ENCODE measurements at places on chromosomes 12 and 14. TPM values are rescaled to one million over a fixed set of nuclear protein-coding genes. Genes with fewer than 3 reads are reported as not detected.

The GATC gene
- 29.7 TPM for total RNA-seq

The REP15 gene
- total RNA-seq: 0.78 TPM

The ETFBKMT gene
- total RNA-seq: 2.2 TPM

The RASAL1 gene
- total RNA-seq: 85.9 TPM

The CLEC6A gene
- total RNA-seq: not detected

GRCh38 chr14:22598099-22598895 is at the start of gene ABHD4:
ABHD4 (plus strand) TSS chr14:22598300; CDS start chr14:22598307, 7 bp downstream.
- peak within 1 kb of the TSS; percentile 86 for H3K4me3 ChIP-seq
- H3K27ac ChIP-seq: peak within 1 kb of the TSS; percentile 29
- H3K36me3 ChIP-seq: peaks cover 16% of the 10 kb centered on the region
- H3K4me1 ChIP-seq: peaks cover 25% of the 10 kb centered on the region

DNA sequence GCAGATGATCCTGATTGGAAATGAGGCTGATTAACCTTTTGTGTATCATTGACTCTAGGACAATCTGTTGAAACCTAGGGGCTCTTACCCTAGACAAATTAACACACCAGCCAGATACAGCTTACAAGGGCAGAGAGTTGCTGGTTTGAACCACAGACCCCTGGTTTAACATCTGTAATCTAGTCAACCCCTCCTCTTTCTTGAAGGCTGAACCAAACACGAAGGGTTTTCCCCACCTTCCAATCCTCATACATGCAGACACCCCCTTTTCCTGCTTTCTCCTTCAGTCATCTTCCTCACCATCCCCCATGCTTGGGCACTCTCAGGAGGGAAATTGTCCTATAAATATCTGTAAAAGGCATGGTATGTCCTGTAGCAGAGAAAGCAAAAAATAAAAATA is 126.0 kb upstream of the HIF1A start:
- peak overlapping the region; percentile 74 for H3K27ac ChIP-seq
- DNase-seq: no peak
- H3K36me3 ChIP-seq: peaks cover 9% of the 10 kb centered on the region
- H3K27me3 ChIP-seq: no peaks in the 10 kb centered on the region
- H3K4me1 ChIP-seq: peaks cover 73% of the 10 kb centered on the region

DNA sequence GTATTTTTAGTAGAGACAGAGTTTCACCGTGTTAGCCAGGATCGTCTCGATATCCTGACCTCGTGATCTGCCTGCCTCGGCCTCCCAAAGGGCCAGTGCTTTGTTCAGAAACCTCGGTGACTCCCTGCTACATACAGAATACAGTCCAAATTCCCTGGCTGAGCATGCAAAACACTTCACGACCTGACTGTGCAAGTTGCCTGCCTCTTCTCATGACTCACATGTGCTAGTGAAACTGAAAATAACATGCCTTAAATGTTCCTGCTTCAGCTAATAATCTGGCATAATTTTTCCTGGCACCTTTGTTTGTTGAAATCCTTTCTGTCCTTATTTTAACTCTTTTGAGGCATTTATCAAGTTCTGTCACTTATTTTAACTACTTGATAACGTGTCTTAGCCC is 8.2 kb downstream of the DMAC2L start:
- H3K36me3 ChIP-seq: no peaks in the 10 kb centered on the region
- H3K4me1 ChIP-seq: peaks cover 14% of the 10 kb centered on the region
- H3K27ac ChIP-seq: no peak overlapping the region
- no peak overlapping the region for H3K4me3 ChIP-seq
- DNase-seq: no peak
- H3K27me3 ChIP-seq: no peaks in the 10 kb centered on the region

DNA sequence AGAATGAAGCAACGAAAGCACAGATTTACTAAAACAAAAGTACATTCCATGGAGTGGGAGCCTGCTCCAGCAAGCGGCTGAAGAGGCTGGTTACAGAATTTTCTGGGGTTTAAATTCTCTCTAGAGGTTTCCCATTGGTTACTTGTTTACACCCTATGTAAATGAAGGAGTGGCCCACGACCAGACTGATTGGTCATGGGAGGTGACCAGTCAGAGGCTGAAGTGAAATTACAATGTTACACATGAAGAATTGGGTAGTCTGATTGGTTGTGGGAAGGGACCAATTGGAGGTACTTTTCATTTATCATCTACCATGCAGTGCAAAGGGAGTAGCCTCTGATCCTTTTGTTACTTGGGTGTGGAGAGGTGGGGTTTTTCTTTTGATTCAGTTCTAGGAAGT is 36.2 kb upstream of the APPL2 start:
- no peak overlapping the region for H3K4me3 ChIP-seq
- no peaks in the 10 kb centered on the region for H3K27me3 ChIP-seq
- H3K36me3 ChIP-seq: no peaks in the 10 kb centered on the region
- no peaks in the 10 kb centered on the region for H3K4me1 ChIP-seq

GRCh38 chr12:132343294-132344004 is 14.1 kb upstream of the GALNT9 start:
- H3K27ac ChIP-seq: no peak overlapping the region
- no peaks in the 10 kb centered on the region for H3K36me3 ChIP-seq
- no peaks in the 10 kb centered on the region for H3K4me1 ChIP-seq
- H3K27me3 ChIP-seq: peaks cover 62% of the 10 kb centered on the region

- no peak overlapping the region for H3K27ac ChIP-seq
- H3K27me3 ChIP-seq: no peaks in the 10 kb centered on the region
- no peak overlapping the region for H3K4me3 ChIP-seq
- DNase-seq: no peak
These were observed 86.0 kb downstream of the SCFD1 start for GRCh38 chr14:30708157-30708556.

DNA sequence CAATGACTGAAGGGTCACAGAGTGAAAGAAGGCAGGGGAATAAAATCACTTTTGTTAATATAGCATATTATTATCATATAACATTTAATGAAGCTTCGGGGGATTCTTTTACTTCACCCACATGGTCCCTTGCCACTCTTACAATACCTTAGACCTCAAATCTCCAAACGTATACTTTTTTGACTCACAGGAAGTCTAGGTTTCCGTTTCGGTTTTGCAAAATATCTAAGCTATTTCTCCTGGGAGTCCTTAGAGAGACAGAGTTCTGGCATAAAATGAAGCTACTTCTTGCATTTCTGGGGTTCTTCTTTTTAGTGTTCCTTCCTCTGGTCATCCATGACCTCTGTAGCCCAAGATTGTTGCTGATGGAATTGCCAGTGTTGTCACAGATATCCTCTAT is 590.5 kb upstream of the ATP2B1 start:
- DNase-seq: no peak
- no peaks in the 10 kb centered on the region for H3K36me3 ChIP-seq
- H3K27ac ChIP-seq: no peak overlapping the region
- no peak overlapping the region for H3K4me3 ChIP-seq
- H3K27me3 ChIP-seq: no peaks in the 10 kb centered on the region
- no peaks in the 10 kb centered on the region for H3K4me1 ChIP-seq

GRCh38 chr12:123488539-123489230 is 30.7 kb downstream of the SNRNP35 start:
- H3K27me3 ChIP-seq: no peaks in the 10 kb centered on the region
- H3K36me3 ChIP-seq: peaks cover 5% of the 10 kb centered on the region
- no peak overlapping the region for H3K27ac ChIP-seq
- DNase-seq: no peak

DNA sequence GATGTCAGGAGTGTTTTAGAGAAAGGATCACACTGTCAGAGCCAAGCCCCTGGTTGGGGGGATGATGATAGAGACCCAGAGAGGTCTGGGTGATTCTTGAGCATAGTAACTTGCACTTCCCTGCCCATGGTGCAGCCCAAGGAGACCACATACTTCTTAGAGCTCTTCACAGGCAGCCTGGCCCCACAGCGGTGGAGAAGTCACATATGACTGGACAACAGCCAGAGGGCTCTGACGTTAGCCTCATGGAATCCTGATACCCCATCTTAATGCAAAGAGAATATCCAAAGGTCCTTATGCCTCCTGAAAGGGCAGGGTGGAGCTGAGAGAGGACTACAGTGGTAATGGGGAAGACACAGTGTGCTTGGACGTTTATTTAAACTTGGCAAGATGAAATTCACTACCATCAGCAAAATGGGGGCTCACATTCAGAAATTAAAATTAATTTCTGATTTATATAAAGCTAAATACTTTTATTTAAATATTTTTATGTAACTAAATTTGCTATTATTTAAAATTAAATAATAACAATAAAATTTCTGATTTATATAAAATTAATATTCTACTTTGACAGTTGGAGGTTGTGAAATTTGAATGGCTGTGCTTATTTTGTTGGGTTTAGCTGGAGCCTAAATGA is 131.3 kb downstream of the KTN1 start:
- no peak overlapping the region for H3K27ac ChIP-seq
- H3K4me1 ChIP-seq: peaks cover 12% of the 10 kb centered on the region
- no peaks in the 10 kb centered on the region for H3K27me3 ChIP-seq
- no peak overlapping the region for H3K4me3 ChIP-seq
- DNase-seq: no peak
- H3K36me3 ChIP-seq: no peaks in the 10 kb centered on the region

DNA sequence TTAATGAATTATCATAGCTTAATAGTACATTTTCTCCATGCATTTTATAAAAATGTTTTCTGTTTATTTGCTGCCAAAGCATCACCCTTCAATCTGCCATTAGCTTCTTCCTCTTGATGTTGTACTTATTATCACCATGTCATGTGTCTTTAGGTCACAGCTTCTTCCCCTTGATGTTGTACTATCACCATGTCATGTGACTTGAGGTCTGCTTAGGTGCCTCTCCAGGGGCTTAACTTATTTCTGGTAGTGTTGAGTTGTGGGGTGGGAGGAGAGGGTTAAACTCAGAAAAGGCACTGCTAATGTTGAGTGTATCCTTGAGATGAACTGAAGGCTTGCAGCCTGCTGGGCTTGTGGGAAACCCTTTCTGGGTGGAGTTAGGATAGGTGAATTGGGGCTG is 87.8 kb downstream of the DAAM1 start:
- H3K4me1 ChIP-seq: peaks cover 55% of the 10 kb centered on the region
- no peaks in the 10 kb centered on the region for H3K27me3 ChIP-seq
- H3K4me3 ChIP-seq: peak overlapping the region; percentile 22
- H3K27ac ChIP-seq: peak overlapping the region; percentile 88
- no peak for DNase-seq

GRCh38 chr14:97458661-97459579 is 661.7 kb downstream of the VRK1 start:
- no peaks in the 10 kb centered on the region for H3K27me3 ChIP-seq
- H3K27ac ChIP-seq: no peak overlapping the region
- no peak for DNase-seq
- no peaks in the 10 kb centered on the region for H3K4me1 ChIP-seq
- no peaks in the 10 kb centered on the region for H3K36me3 ChIP-seq
- H3K4me3 ChIP-seq: no peak overlapping the region

DNA sequence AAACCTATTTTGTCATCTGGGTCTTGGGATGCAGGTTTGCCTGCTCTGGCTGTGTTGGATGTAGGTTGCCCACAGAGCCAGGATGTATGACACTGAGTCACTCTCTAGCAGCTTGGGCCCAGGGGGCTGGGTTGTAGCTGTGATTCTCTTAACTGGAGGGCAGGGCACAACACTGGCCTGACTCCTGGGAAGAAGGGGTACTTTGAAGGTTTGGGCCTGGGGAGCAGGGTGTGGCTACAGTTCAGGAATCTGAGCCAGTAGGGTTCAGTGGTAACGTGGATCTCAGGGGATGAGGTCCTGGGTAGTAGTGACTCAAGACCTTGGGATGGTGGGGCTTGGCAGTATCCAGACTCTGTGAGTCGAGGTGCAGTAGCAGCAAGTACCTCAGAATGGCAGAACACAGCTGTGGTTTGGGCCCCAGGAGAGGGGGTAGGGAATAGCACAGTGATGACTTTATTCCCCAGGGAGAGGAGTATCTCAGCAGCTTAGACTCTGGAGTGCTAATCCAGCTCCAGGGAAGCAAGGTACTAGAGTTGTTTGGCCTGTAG is 25.7 kb downstream of the TBC1D15 start:
- H3K4me1 ChIP-seq: peaks cover 16% of the 10 kb centered on the region
- no peak for DNase-seq
- H3K27ac ChIP-seq: no peak overlapping the region
- peaks cover 14% of the 10 kb centered on the region for H3K36me3 ChIP-seq

DNA sequence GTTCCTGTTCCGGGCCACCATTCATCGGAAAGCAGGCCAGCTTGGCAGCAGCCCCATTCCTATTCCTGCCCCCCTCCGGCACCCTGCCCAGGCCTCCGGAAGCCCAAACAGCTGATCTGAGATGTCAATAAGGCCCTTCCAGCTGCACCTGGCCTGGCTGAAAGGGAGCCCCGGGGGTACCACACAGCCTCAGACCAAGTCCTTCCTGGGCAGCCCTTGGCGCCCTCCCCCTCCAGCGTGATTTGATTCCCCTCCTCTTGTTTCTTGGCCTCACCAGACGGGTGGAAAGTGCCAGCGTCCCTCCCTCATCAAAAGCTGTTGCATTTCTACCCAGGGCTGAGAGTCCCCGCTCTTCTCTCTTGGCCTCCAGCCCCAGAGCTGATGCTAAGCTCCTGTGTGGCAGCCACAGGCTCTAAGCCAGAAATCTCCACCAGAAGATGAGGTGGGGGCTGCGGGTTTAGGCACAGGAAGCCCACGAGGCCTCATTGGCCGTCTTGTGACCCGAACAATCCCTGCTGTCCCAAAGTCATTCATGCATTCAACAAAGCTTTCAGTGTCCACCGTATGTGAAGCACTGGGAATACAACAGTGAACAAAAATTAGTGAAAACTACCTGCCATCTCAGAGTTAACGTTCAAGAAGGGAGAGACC is 215.4 kb downstream of the SLC41A2 start:
- DNase-seq: no peak
- H3K27ac ChIP-seq: no peak overlapping the region
- H3K36me3 ChIP-seq: no peaks in the 10 kb centered on the region
- H3K27me3 ChIP-seq: peaks cover 75% of the 10 kb centered on the region

- H3K36me3 ChIP-seq: no peaks in the 10 kb centered on the region
- no peak overlapping the region for H3K27ac ChIP-seq
- peaks cover 3% of the 10 kb centered on the region for H3K4me1 ChIP-seq
- DNase-seq: no peak
These were observed 33.6 kb upstream of the HIGD1C start for GRCh38 chr12:50918584-50919316.

DNA sequence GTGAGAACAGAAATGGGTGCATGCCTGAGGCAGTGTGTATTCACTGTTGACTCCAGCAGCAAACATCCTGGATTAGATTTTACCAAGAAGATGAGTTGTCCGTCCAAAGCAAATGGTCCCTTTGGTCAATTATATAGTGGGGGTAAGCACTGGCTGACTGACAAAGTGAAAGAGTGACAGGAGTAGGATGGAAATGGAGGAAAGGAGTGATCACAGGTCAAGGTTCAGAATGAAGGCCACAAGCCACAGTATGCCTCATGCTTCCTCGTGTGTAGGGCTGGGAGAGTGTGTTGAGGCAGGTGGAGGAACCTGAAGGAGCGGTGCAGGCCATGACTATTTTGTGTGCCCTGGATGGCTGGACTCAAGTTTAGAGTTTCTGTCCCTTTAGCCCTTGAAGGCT is 14.3 kb downstream of the DHRS2 start:
- peaks cover 18% of the 10 kb centered on the region for H3K27me3 ChIP-seq
- no peak overlapping the region for H3K4me3 ChIP-seq
- peaks cover 14% of the 10 kb centered on the region for H3K4me1 ChIP-seq
- H3K36me3 ChIP-seq: no peaks in the 10 kb centered on the region
- H3K27ac ChIP-seq: no peak overlapping the region
- no peak for DNase-seq

GRCh38 chr14:53743371-53743770 is 213.3 kb downstream of the BMP4 start:
- DNase-seq: no peak
- H3K4me3 ChIP-seq: no peak overlapping the region
- no peaks in the 10 kb centered on the region for H3K36me3 ChIP-seq
- no peaks in the 10 kb centered on the region for H3K4me1 ChIP-seq
- H3K27me3 ChIP-seq: no peaks in the 10 kb centered on the region

GRCh38 chr14:100363053-100363452 is 39.9 kb downstream of the SLC25A47 start:
- peaks cover 83% of the 10 kb centered on the region for H3K36me3 ChIP-seq
- H3K27ac ChIP-seq: no peak overlapping the region
- DNase-seq: no peak
- H3K4me3 ChIP-seq: no peak overlapping the region
- H3K27me3 ChIP-seq: no peaks in the 10 kb centered on the region
